ENCODE measurements at places on chromosomes 6 and 20.

DNA sequence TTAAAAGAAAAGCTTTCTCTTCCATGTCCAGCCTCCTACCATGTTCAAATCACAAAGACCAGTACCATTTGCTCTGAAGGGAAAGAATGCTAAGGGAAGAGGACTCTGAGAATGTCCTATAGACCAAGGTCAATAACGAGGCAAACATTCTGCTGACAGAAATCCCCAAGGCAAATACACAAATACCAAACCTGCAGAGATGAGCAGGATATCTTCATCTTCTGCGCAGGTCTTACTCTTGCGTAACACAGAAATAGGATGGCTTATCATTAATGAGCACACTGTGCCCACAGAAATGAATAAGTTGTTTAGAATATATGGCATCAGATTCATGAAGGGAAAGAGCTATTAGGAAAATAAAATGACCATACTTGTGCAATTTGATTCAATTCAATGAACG is 137.3 kb downstream of the BTBD9 start:
- no peak for DNase-seq

DNA sequence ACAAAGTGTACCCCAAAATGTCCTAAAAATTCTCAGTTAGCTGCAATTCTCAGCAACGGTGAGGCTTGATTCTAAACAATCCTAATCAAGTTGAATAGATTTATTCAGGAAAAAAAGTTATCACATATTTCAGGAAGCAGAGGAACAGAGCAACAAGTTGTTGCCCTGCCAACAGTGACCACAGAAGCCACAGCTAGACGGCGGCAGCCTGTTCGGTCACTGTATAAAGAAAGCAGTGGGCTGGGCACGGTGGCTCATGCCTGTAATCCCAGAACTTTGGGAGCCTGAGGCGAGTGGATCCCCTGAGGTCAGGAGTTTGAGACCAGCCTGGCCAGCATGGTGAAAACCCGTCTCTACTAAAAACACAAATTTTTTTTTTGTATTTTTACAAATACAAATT is 171.2 kb upstream of the BMP5 start:
- DNase-seq = no peak

DNA sequence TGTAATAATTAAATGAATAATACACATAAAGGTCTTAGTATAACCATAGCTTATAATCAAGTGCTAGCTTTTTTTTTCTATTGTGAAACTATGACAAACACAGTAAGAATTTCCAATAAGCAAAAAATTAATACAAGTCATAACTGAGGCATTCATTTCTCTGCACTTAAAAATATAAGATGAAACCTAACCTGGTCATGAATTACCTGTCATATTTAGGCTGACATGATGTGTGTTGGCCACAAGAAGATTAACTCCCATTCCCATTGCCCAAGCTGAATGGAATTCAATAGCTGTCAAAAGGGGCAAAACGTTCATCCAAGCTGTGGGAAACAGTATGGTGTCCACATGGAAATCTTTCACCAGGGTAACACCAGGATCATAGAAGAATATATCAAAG is 5.4 kb downstream of the VNN2 start:
- DNase-seq = no peak

DNA sequence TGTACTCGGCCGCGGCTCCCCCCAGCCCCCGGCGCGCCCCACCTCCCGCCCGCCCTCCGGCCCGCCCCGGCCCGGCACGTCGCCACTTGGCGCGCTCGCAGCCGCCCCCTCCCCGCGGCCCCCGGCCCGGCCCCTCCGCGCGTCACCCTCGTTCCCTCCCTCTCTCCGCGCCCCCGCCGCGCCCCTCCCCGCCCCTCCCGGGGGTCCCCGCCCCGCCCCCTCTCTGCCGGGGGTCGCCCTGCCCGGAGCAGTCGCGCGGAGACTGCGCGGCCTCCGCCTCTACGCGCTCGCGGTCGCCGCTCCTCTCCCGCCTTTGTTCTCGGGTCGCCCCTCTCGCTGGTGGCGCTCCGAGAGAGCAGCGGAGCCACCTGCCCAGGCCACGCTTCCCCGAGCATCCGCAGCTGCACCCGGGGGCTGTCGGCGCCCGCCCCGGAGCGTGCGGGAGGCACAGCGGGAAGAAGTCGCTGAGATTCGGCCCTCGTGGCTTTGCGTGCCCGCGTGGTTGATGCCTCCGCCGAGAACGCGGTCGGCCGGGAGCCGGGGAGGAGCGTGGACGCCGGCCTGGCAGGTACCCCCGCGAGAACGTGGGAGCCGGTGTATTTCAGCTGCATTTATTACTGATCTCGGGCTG is at the start of gene PHF10:
TSS of gene PHF10 (minus strand) at position 7 of the 631 bp plus-strand sequence. CDS start 569 bp downstream, outside the sequence.
- DNase-seq = no peak

DNA sequence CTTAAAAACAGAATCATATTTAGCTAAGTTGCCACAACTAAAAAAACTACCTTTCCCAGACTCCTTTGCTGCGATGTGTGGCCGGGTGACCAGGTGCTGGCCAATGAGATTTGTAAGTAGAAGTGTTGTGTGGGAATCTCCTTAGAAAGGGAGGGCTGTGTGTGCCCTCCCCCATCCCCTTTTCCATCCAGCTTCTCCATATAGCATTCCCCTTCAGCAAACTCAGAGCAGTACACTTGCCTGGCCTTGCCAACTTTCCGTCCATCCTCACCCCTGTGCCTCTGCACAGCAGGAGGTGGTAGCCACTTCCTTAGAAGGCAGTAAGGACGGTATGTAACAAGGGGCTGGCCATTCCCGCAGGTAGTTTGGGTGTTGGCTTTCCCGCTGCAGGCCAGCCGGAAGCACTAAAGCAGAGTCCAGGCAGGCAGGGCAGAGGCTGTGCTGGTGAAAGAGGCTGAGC is 22.3 kb upstream of the KCNK16 start:
- no peak for DNase-seq

DNA sequence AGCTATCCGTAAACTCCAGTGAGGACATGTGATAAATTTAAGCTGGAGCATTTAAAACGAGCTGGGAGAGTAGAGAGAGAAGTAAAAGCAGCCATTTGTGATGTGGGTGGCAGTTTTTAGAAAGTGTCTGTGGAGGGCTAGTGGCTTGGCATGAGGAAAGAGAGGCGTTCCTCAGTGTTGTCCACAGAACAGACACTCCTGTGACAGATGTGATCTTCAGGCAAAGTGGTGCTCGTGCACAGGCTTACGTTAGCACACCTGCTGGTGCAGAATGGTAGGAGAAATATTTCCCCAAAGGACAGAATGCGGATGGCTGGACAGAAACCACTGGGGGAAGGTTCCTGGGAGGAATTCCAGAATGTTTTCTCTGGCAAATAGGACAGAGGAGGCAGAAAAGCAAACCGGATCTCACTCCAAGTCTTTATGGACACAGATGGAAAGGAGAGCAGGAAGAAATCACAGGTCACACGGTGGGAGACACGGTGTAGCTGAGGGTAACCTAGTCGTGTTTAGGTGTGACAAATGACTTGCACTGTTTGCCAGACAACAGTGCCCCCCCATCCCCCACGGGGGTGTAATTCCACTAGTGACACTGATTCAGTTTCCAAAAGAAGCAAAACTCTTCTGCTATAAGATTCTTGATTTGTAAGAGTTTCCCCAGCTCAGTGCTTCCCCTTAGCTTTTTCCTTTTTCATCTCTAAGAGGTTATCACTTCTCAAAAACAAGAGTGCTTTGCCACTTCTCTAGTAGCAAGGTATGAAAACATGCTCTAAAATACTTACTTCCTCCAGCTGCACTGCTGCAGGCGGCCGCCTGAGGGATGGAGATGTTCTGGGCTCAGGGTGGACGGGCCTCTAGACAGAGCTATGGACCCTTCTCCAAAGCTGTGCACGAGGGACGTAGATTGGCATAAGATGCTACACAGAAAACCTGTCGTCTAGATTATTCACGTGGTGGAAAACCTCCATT is 293.2 kb downstream of the QKI start:
- DNase-seq = no peak

GRCh38 chr6:110282412-110282811 is 75.7 kb downstream of the METTL24 start:
- no peak for DNase-seq

- no peak for DNase-seq
Measured at GRCh38 chr6:139983555-139984276, 609.3 kb upstream of the CITED2 start.

DNA sequence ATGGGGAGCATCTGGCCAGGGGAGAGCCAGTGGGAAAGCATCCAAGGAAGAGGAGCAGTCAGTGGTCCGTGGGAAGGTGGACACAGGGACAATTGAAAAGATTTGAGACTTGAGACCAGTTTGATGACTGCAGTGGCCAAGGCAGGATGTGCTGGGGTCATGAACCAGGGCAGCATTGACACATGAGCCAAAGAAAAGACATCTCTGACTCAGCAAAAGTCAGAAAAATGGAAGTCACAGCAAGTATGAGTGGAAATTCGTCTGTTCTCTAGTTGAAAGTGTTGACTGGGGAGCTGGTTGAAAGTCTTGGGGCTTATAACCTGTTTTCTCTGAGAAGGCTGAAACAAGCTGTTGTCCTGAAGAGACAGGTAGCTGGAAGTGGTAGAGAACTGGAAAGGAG is 31.3 kb downstream of the RAB22A start:
- DNase-seq = no peak

DNA sequence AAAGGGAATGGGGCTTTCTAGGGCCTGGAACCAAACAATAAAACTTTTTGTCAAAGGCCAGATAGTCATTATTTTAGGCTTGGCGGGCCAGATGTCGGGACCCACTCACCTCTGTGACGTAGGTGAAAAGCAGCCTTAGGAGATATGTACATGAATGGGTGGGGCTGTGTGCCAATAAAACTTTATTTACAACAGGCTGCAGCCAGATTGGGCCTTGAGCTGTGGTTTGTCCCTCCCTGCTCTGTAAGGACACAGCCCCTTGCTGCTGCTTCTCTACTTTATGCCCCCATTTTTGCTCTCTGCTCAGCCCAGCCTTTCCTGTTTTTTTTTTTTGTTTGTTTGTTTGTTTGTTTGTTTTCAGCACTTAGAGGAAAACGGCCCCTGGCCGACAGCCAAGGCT is 32.7 kb downstream of the CDH4 start:
- DNase-seq = no peak

GRCh38 chr6:16028966-16029365 is 99.9 kb upstream of the MYLIP start:
- DNase-seq = no peak

DNA sequence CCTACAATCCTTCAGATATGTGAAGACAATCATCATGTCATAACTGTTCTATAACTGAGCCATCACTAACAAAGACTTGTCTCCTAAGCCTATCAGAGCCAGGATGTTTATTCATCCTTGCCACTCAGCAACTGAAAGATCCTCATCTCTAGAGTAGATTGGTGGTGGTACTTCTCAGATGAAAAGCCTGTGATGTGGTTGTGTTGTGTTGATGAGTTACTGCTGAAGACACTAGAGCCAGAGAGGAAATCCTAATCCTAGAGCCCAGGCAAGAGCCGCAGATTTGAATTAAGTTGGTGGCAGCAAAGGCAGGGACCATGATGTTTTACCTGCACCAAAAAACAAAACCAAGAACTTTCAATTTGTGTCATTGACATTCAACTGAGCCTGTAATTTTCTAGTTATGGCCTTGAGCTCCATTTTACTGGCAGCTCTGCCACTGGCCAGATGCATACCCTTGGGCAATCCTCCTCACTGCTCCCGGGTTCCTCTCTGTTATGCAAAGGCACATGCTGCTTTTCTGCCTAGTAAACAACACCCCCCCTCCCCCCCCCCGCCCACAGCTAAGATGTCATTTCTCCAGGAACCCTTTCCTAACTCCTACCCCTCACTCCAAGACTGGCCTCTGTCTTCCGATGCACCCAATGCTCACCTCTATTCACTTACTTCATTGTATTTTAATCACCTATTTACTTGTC is 50.2 kb upstream of the REV3L start:
- DNase-seq = no peak

GRCh38 chr6:168598251-168599117 is 157.5 kb downstream of the SMOC2 start:
- no peak for DNase-seq

DNA sequence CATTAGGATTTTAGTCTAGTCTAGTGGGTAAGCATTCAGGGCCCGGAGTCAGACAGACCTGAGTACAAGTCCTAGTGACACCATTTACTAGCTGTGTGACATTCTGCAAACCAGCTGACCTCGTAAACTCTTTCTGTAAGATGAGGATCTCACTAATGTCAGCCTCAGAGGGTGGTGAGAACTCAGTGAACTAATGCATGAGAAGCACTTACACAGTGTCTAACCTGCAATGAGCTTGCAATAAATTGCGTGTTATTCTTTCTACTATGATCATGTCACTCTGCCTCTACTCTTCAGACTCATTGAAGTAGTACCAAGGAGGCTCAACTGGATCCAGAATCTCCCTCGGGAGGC is 41.1 kb upstream of the ZNF831 start:
- DNase-seq = no peak

GRCh38 chr6:108781419-108782100 is 66.7 kb upstream of the ARMC2 start:
- DNase-seq = no peak

- no peak for DNase-seq
Measured at GRCh38 chr20:20702330-20703245, 9.9 kb downstream of the RALGAPA2 start.

DNA sequence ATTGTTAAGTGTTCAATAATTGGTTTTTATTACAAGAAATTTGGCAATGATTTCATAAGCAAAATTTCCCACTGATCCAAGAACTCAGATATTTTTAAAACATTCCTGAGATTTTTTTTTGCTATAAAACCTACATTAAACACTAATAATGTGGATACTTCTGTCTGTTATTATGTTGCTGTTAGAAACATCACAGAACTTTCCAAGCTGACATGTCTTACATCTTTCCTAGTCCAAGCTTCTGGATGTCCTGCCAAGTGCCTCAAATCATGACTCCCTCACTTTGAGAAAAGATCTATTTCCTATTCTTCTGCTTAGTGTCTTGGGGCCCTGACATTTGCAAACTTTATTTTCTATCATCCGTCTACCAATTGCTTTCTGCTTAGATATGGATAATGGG is 110.8 kb downstream of the RFPL4B start:
- DNase-seq = no peak

GRCh38 chr6:45086360-45087084 is 241.6 kb upstream of the RUNX2 start:
- DNase-seq = no peak

- DNase-seq = no peak
Measured at GRCh38 chr6:20014508-20014907, 177.3 kb downstream of the ID4 start.

DNA sequence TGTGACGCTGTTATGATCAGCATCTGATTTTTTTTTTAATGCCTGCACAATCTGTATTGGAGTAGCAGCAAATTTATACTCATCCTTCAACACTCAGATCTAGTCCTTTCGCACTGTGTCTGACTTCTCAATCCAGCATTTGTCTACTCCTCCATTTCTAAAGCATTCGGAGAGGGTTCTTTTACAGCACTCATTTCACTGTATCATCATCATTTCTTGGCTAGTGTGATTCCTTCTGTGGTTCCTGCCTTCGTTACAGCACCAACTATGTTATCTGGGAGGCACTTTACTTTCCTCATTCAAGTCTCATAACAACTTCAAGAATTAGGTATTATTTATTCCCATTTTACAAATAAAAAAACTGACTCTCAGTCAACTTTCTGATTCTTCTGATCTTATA is 18.0 kb downstream of the NUDT3 start:
- DNase-seq = no peak

- DNase-seq = no peak
Measured at GRCh38 chr6:29958046-29958445, 15.7 kb downstream of the HLA-A start.

Measured in HS-5 (cell line).